ENCODE measurements at places on chromosomes 6 and 20. TPM values are rescaled to one million over a fixed set of nuclear protein-coding genes. Genes with fewer than 3 reads are reported as not detected.

- no peak overlapping the region for H3K4me3 ChIP-seq
- H3K27ac ChIP-seq: no peak overlapping the region
- no peak for DNase-seq
- H3K4me1 ChIP-seq: no peaks in the 10 kb centered on the region
- peaks cover 5% of the 10 kb centered on the region for H3K27me3 ChIP-seq
These were observed 113.2 kb upstream of the PTPRT start for GRCh38 chr20:43302936-43303335.

DNA sequence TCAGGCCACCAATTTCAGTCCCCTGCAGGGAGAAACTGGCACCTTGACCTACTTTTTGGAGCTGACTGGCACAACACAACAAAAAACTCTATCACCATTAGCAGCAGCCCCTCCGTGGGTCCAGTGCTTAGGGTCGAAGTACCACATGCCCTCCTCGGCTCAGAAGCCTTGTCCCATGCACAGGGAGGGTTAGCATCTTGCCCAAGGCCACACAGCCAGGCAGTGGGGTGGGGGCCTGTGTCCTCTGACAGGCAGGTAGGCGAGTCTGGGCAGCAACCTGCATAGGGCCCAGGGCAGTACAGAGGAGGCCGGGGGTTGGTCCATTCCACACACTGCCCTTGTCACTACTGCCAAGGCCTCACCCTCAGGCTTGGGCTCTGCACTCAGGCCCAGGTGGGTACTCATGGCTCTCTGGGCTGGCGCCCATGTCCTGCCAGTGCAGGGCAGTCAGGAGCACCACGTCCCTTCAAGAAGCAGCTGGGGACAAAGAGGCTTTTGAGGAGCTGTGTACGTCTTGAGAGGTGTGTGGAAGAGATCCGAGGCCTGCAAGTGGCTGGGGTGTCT is 53.6 kb downstream of the PYGB start:
- H3K36me3 ChIP-seq: peaks cover 81% of the 10 kb centered on the region
- no peak overlapping the region for H3K4me3 ChIP-seq
- H3K27me3 ChIP-seq: no peaks in the 10 kb centered on the region
- no peak overlapping the region for H3K27ac ChIP-seq

DNA sequence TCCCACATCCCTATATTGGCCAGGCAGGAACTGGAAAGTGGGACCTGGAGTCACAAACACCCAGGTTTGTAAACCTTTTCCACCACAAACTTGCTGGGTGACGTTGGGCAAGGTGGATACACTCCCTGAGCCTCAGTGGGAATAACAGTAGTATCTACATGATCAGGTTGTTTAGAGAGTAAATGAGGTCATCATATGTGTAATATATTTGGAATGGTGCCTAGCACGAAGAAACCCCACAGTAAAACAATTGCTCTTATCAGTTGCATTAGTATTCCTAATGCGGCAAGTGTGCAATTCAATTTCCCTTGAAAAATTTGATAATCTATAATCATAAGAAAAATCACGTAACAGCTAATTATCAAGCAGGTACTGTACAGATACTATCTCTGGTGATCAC is 51.9 kb downstream of the HIVEP2 start:
- H3K4me3 ChIP-seq: no peak overlapping the region
- H3K27ac ChIP-seq: no peak overlapping the region
- no peaks in the 10 kb centered on the region for H3K4me1 ChIP-seq
- no peaks in the 10 kb centered on the region for H3K27me3 ChIP-seq

GRCh38 chr6:125524356-125524755 is 222.6 kb upstream of the HDDC2 start:
- no peaks in the 10 kb centered on the region for H3K36me3 ChIP-seq
- H3K27ac ChIP-seq: no peak overlapping the region
- no peak for DNase-seq
- no peaks in the 10 kb centered on the region for H3K4me1 ChIP-seq
- no peak overlapping the region for H3K4me3 ChIP-seq

DNA sequence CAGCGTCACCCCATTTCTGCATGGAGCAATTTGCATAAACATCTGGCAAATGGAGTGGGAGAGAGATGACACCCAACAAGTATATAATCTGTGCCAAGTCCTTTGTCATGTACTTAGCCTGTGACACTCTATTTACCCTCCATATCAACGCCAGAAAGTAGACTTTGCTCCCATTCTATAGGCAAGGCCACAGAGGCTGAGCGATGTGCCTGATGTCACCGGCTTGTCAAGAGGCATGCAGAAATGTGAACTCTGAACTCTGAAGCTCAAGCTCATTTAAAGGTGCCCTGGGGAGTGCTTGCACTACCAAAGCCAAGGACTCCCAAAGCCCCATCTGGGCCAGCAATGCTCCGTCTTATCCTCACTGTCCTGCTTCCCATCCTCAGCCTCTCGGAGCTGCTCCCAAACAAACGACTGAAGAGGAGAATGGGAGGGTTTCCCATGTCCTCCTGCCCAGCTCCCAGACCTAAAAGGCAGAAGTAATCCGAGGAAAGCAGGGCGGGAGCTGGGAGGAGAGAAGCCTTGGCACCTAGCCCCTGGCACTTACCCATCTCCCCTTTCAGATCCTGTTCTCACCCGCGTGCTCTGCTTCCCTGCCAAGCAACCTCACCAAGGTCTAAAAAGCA is 9.2 kb downstream of the CPNE5 start:
- H3K36me3 ChIP-seq: no peaks in the 10 kb centered on the region
- no peaks in the 10 kb centered on the region for H3K27me3 ChIP-seq
- H3K4me1 ChIP-seq: peaks cover 11% of the 10 kb centered on the region
- no peak overlapping the region for H3K4me3 ChIP-seq
- DNase-seq: peak; percentile 84

- H3K4me1 ChIP-seq: peaks cover 92% of the 10 kb centered on the region
- no peak overlapping the region for H3K4me3 ChIP-seq
- DNase-seq: no peak
- H3K27me3 ChIP-seq: no peaks in the 10 kb centered on the region
These were observed 6.7 kb downstream of the SRC start for GRCh38 chr20:37352608-37352980.

DNA sequence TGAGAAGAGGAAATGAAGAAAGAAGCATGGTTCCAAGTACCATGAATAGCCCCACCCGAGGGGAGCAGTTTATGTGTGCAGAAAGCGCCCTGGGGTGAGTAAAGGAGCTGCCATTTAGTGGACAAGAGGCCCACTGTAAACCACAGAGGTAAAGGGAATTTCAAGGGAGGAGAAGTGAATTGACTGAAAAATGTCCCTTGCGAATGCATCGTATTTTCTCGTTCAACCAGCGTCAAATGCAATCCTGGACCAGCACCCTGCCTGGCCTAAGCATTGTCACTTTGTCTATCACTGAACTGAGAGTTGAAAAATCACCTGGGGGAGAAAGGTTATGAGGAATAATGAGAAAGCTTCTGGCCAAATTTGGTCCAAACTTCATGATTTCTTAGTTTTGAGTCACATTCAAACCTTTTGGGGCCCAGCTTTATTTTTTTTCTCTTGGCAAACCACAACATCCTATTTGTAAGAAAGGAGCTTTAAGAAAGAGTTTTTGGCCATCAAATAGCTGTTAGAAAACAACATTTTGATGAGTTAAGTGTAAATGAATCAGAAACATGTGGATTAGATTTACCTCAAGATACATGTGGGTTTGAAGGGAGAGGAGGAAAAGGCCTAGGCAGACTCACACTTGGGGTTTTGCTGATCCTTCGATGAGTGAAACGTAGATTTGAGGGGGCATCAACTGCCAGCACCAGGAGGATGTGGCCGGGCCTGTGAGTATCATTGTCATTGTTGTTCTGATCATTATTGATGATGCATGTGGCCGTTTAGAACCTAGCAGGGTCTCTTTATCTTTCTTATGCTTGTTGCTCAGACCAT is 214.0 kb downstream of the CLIC5 start:
- no peak overlapping the region for H3K4me3 ChIP-seq
- H3K4me1 ChIP-seq: no peaks in the 10 kb centered on the region
- DNase-seq: no peak
- H3K36me3 ChIP-seq: no peaks in the 10 kb centered on the region
- no peaks in the 10 kb centered on the region for H3K27me3 ChIP-seq

DNA sequence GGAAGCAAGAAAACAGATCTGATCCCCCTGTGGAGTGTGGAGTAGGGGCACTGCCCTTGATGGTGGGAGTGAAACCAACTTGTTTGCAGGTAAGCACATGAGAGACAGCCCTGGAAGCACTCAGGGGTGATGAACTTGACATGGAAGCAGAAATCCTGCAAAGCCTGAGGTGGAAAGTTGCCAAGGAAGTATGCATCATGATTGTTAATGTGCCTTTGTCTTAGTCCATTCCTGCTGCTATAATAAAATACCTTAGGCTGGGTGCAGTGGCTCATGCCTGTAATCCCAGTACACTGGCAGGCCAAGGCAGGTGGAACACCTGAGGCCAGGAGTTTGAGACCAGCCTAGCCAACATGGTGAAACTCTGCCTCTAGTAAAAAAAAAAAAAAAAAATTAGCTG is 40.2 kb upstream of the IFNGR1 start:
- no peak overlapping the region for H3K27ac ChIP-seq
- no peaks in the 10 kb centered on the region for H3K27me3 ChIP-seq
- H3K36me3 ChIP-seq: no peaks in the 10 kb centered on the region

DNA sequence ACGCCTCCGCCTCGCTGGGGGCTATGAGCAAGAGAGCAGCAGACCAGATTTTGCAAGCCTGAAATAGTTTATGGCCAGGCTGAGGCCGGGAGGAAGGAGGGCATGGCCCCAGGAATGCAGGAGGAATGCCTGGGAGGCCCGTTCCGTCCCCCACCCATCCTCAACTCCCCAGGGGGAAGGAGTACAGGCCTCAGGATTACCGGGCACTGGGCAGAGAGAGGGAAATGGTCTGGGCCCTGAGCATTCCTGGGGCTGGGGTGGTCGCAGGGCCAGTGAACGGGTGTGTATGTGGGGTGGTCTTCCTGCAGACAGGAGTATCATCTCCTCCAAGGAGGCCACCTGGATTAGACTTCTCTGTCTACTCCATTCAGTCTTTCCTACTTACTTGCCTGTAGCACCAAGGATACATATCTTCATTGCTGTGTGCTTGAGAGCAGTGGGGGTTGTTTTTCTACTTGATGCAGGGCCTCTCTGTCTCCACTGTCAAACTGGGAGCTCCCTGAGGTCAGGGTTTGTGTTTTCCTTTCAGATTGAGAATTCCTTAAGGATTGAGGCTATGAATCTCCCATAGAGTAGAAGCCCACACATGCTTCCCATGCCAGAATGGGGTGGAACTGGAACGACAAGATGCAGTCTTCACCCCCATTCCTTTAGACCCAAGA is 81.3 kb downstream of the VEGFA start:
- H3K4me1 ChIP-seq: peaks cover 6% of the 10 kb centered on the region
- no peaks in the 10 kb centered on the region for H3K27me3 ChIP-seq
- H3K27ac ChIP-seq: no peak overlapping the region
- no peak overlapping the region for H3K4me3 ChIP-seq
- DNase-seq: no peak

Gene PDCD2
- 54.2 TPM for polyA plus RNA-seq

Gene RIPPLY2
- not detected for polyA plus RNA-seq

Gene PIGU
- 21.3 TPM for polyA plus RNA-seq

Gene CCNC
- polyA plus RNA-seq: 50.2 TPM

Gene CRISP2
- polyA plus RNA-seq: 0.38 TPM

Data from stomach (tissue), 19 donors.